HFF-Myc (cell line): ENCODE measurements at places on chromosomes 5 and 9.
A peak's percentile ranks its signal among the peaks of the same experiment; 100 is the strongest.

DNA sequence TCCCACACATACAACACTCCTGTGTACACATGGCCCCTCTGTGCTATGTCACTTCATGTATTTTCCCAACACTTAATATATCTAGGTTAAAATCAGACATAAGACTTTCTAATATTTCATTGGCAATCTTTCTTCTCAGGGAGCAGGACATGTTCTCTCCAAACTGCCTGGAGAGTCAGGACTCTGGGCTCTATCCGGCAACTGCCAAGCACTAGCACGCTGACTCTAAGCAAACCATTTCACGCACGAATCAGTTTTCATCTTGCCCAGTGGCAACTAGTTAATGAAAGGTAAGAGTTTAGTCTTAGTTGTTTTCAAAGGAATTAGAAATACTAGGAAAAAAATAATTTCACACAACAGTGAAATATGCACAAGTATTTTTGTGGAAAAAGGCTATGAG lies 124.8 kb downstream of the NFIB start:
- no peak for DNase-seq

DNA sequence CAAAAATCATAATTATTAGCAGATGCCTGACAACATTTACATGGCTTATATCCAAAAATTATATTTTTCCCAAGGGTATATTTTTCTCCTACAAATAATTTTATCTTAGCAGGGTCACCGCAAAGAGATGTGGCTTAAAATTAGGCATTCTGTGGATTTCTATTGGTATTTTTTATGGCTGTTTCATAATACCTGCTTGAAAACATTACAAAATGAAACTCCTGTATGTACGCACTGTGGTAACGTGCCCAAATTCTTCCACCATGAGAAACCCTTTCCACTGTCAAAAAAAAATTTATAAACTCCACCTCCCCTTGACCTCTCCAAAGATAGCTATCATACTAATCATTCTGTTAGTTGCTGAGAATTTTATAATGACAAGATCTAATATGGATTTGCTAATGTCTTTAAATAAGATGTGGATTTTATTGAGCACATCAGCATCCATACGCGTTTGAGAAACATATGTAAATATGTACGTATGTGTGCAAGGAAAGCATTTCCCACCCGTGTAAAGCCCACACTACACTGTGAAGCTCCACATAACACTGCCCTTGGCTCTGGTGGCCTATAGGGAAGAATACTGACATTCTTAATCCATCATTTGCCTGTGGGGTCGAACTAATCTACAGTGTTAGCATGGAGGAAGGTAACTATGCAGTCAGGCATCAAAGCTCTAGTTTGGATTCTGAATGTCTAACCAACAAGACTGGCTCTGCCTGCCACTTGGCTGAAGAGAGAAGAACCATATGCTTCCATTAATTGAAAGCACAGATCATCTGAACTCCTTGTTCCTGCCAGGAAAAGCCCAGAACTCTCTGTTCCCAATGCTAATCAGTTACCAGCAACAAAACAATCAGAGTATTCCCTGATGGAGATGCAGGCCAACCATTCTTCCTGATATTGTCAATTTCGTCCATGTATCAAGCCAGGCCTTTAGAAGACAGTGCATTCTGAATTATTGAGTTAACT lies 244.7 kb downstream of the SPOCK1 start:
- DNase-seq: peak; percentile 12

DNA sequence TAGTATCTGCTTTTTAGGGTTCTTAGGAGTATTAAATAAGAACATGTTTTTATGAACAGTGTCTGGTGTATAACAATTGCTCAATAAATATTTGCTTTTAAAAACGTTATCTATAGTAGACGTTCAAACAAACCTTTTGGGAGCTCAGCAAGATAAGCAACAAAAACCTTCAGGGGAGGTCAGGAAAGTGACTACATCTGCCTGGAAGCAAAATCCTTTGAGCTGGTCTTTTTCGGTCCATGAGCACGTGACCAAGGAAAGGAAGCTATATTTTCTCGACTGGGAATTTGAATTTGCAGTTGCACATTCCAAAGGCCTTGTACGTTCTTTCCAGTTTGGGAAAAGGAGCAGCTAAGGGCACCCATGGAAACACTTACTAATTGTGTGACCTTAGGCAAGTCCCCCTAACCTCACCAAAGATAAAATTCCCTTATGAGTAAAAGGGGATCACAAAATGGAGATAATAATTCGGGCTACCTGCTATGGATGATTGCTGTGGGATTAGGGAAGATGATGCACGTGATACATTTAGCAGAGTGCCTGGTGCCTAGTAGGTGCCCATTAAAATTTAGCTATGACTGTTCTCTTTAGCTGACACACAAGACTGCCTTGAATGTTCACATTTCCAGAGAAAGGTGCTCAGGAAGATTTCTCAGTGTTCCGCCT lies 45.4 kb downstream of the PTTG1 start:
- no peak for DNase-seq

DNA sequence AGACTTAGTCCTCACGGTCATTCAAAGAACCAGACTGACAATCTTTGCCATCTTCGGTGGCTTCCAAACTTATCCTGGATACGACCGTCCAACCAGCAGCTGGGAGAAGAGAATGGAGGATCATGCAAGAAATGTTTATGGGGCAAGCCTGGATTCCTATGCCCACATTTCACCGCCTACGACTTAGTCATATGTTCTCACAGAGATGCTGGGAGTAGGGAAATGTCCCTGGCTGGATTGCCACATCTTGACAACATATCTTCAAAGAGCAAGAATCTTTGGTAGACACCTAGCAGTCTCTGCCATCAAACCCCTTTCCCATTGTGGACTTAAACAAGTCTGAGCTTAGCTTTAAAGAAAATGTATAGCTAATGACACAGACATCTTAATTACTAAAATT lies 5.0 kb downstream of the MED7 start:
- no peak for DNase-seq

- DNase-seq: no peak
These were observed 60.7 kb upstream of the BOD1 start for GRCh38 chr5:173677125-173677672.

GRCh38 chr5:120817044-120817985 lies 353.2 kb downstream of the PRR16 start:
- DNase-seq: no peak

- no peak for DNase-seq
These were observed 78.8 kb upstream of the SPRY4 start for GRCh38 chr5:142403583-142403982.

DNA sequence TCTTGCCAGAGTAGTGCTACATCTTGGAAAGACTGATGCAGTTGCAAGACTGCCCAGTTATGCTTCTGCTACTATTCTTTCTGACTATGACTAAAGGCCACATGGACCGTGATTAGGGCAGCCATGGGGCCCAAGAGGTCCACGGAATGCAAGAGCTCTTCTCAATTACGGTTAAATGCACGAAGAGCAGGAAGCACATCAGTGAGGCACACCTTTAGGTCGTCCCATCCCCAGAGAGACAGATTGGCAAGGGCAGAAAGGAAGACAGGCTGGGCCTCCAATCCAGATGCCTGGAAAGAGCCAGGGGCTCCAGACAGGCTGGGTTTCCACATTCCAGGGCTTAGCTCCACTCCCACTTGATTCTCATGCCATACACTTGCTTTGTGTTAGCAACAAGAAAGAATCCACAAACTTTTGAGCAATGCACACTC lies 132.3 kb upstream of the SLIT3 start:
- no peak for DNase-seq

- no peak for DNase-seq
These were observed 550.4 kb downstream of the EBF1 start for GRCh38 chr5:158549311-158549710.

DNA sequence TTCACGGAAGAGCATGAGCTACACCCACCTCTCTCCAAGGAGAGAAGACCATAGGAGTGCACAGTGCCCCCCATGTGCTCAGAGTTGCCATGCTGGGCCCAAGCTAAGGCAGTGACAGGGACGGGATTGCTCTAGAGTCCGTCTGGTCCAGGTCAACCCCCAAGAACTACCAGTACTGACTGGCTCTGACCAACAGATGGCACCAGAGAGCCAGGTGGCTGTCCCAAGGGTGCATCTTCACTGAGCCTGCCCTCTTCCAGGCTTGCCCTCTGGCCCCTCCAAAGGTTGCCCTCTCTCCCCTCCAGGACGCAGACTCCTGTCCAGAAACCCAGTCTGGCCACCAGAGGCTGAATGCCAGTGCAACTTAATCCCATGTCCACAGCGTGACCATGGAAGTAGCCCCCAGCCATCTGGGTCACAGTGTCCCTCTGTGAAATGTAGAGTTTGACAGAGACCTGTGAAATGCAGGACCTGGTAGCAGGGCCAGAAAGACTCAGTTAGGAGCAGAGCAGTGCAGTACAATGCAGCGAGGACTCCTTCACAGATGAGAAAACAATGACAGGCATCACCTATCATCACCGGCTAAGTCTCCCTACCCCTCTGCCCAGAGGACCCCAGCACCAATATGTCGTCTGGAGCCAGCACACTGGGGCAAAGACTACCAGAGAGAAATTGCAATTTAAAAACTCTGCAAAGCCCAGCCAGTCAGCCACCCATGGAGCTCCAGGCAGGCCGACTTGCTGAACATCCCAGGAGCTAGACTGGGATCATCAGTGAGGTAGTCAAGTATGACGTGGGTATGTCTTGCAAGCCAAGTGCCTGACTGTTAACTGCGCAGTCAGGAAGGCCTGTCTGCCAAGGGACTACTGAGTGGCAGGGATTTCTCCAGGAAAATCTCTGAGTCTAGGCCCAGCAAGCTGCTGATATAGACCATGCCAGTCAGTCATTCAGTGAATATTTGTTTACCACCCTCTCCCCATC lies 7.7 kb upstream of the SKP1 start:
- peak; percentile 32 for DNase-seq

- DNase-seq: no peak
These were observed 1.1 kb downstream of the DIAPH1 start for GRCh38 chr5:141617682-141618029.

DNA sequence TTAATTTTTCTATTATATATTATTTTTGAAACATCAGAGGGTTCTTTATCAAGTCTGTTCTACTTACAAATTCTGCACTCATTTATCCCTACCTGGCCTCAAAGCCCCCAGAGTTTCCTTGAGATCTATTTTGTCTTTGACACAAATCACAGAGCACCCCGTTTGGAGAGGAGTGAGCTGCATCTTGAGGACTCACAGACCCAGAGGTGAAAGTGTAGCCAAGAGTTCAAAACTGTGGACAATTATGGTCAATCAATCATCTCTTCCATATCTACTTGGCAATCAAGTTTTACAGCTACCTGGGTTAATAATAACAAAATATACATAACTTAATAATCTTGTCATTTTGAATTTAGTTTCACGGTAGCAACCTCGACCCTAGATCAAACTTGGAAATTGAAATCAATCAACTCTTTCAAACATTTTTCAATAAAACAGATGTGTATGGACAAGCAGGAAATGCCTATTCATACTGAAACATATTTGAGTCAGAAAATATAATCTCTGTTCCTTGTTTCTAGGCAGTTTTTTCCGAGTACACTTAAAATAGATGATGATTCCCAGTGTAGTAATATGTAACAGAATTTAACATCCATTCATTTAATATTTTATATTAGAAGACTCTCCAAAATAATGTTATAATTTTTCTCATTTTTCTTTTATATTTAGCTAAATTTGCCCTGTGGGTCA lies 13.7 kb upstream of the SYK start:
- DNase-seq: no peak

DNA sequence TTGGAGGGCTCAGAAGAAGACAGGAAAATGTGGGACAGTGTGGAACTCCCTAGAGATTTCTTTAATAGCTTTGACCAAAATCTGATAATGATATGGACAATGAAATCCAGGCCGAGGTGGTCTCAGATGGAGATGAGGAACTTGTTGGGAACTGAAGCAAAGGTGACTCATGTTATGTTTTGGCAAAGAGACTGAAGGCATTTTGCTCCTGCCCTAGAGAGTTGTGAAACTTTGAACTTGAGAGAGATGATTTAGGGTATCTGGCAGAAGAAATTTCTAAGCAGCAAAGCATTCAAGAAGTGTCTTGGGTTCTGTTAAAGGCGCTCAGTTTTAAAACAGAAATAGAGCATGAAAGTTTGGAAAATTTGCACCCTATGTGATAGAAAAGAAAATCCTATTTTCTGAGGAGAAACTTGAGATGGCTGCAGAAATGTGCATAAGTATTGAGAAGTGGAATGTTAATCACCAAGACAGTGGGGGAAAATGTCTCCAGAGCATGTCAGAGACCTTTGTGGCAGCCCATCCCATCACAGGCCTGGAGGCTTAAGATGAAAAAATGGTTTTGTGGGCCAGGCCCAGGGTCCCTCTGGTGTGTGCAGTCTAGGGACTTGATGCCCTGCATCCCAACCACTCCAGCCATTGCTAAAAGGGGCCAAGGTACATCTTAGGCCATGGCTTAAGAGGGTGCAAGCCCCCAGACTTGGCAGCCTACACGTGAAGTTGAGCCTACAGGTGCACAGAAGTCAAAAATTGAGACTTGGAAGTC lies 463.7 kb upstream of the TLE4 start:
- DNase-seq: no peak

GRCh38 chr5:124365361-124365801 lies 381.1 kb downstream of the ZNF608 start:
- no peak for DNase-seq

- DNase-seq: no peak
These were observed 24.8 kb downstream of the DAB2IP start for GRCh38 chr9:121675969-121676822.

GRCh38 chr9:129885670-129886106 lies 50.4 kb downstream of the USP20 start:
- DNase-seq: peak; percentile 43

DNA sequence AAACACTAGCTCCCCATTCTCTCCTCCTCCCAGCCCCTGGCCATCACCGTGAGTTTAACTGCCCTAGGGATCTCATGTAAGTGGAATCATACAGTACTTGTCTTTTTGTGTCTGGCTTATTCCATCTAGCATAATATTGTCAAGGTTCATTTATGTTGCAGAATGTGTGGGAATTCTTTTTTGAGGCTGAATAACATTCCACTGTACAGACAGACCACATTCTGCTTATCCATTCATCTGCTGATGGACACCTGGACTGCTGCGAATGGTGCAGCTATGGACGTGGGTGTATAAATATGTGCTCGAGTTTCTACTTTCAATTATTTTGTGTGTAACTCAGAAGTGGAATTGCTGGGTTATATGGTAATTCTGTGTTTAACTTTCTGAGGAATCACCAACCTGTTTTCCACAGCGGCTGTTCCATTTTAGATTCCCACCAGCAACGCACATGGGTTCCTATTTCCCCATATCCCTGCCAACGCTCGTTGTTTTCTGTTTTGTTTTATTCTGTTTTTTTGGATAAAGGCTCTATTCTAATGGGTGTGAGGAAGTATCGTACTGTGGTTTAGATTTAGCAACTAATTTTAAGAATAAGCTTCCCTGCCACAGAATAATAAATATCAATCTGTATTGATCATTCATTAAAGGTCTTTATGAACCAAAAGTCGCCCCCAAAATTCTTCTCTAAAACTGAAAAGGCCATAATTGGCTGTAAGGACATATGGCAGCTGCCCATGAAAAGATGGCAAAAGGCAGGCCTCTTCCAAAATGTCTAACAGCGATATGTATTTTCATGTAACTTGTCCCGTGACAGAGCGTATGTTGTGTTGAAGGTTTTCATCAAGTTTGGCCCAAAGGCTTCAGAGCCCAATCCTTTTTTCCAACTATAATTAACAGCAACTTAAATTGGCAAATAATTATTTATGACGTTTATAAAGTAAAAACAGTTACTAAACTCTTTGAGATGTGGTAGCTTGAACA lies 70.3 kb downstream of the DAP start:
- no peak for DNase-seq

GRCh38 chr9:27530915-27531755 lies 1.5 kb upstream of the MOB3B start:
- no peak for DNase-seq

- no peak for DNase-seq
These were observed 12.5 kb upstream of the ZSWIM6 start for GRCh38 chr5:61319388-61320146.

- DNase-seq: no peak
These were observed 104.2 kb downstream of the RAPGEF6 start for GRCh38 chr5:131530706-131531331.
